ENCODE measurements at places on chromosomes 6 and 20.

DNA sequence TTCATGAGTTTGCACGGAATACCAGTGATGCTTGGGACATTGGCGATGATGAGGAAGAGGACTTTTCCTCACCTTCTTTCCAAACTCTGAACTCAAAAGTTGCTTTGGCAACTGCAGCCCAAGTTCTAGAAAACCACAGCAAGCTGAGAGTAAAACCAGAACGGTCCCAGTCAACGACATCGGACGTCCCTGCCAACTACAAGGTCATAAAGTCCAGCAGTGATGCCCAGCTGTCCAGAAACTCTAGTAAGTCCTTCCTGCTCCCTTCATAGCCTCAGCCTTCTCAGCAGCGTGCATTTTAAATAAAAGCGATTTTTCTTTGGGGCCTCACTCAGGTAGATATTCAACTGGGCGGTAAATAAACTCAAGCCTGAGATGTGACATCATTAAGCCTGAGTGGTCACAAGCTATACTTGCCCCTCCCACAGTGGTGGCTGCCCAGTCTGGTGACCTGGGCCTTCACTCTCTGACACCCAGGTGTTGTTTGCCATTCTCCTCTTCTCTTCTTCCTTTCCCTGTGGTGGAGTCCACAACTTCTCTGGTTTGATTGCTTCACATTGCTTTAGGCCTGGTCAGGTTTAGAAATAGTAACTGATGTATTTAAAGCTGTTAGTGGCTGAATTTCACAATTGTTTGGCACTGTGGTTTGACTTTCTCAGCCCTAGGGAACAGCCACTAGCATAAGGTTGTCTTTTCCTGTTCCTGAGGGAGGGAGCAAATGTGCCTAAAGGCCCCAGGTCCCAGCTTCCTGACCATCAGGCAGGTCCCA is 21.6 kb upstream of the TMEM217 start:
- peak; percentile 91 for DNase-seq

DNA sequence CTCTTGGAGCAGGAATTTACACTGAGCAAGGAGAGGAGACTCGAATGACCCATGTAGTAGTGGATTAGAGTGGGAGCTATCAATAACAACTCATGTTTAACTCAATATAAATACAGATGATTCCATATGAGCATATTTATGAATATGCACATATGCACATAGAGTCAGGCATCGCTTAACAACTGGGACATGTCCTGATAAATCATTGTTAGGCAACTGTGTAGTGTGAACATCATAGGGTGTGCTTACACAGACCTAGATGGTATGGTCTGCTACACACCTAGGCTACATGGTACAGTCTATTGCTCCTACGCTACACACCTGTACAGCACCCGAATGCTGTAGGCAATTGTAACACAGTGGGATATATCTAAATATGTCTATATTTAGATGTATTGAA is 75.9 kb upstream of the RALGAPA2 start:
- DNase-seq, result no peak

GRCh38 chr6:158805698-158806377 is 13.3 kb downstream of the EZR start:
- DNase-seq, result no peak

- peak; percentile 79 for DNase-seq
Measured at GRCh38 chr6:137734875-137735182, 132.2 kb upstream of the TNFAIP3 start.

DNA sequence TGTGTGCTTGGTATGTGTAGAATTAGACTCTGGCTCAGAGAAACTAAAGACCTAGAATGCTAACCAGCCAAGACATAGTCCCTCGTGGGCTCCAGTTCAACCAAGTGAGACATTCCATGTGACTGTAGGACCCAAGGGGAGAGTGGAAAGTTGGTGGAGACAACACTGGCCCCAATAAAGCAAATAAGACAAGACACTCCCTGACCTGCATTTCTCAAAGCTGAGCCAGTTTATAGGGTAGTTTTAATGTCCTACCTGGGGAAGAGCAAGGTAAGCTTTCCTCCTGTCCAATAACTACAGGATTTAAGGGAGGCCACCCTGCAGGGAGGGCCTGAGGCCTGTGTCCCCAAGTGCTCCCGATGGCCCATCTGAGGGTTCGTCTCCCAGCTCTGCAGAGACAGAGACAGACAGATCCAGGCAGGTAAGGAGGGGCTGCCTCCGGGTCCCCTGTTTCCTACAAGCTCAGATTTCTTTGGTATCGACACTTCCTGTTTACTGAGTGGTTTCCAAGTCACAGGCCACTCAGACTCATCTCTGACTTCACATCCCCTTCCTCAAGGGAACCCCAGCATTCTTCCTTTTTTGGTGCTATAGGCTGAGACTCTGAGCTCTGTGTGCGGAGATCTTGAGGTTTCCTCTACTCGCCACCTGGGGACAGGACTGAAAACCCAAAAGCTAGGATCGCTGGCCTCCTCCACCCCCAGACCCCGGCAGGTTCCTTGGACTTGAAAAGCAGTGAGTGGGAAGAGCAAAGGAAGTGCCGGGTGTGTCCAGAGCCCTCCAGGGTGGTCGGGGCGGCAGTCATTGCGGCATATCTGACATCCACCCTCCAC is 92.4 kb downstream of the PRND start:
- DNase-seq, result no peak

DNA sequence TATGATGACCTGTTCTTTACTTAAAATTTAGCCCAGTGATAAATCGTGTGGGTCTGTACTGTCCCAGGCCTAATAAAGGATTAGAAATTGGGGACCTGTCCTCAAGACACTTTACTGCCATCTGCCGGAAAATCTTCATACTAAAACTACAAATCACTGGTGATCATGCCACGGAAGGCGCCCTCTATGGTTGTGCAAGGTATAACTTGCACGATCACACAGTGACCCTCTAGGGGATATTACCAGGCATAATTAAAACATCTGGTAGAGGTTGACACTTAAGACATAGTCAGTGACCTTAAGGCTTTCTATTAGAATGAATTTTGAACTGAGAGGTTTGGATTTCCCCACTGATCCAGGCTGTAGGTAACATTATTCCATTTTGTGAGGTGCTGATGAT is 172.6 kb downstream of the BMP2 start:
- DNase-seq, result peak; percentile 22

GRCh38 chr20:41406353-41406752 is 39.7 kb upstream of the EMILIN3 start:
- no peak for DNase-seq

- no peak for DNase-seq
Measured at GRCh38 chr20:12057778-12058177, 140.1 kb downstream of the BTBD3 start.

DNA sequence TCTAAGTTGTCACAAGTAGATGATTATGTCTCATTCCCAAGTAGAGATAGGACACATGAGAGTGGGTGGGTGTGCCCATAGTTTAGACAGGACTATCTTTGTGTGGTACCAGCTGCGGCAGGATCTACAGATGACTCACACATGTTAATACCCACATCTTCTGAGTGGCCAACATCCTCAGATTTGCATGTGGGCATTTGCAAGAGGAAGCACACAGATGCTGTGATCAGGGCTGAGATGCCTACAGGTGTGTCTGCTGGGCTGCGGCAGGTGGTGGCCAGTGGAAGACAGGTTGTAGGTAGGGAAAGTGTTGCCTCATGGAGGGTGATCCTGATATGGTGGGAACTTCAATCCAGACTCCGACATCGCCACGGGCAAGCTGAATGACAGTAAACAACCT is 50.8 kb downstream of the UTRN start:
- no peak for DNase-seq

- DNase-seq, result no peak
Measured at GRCh38 chr6:72740135-72740534, 118.3 kb downstream of the KCNQ5 start.

- no peak for DNase-seq
Measured at GRCh38 chr6:79718509-79719247, 87.5 kb downstream of the SH3BGRL2 start.

DNA sequence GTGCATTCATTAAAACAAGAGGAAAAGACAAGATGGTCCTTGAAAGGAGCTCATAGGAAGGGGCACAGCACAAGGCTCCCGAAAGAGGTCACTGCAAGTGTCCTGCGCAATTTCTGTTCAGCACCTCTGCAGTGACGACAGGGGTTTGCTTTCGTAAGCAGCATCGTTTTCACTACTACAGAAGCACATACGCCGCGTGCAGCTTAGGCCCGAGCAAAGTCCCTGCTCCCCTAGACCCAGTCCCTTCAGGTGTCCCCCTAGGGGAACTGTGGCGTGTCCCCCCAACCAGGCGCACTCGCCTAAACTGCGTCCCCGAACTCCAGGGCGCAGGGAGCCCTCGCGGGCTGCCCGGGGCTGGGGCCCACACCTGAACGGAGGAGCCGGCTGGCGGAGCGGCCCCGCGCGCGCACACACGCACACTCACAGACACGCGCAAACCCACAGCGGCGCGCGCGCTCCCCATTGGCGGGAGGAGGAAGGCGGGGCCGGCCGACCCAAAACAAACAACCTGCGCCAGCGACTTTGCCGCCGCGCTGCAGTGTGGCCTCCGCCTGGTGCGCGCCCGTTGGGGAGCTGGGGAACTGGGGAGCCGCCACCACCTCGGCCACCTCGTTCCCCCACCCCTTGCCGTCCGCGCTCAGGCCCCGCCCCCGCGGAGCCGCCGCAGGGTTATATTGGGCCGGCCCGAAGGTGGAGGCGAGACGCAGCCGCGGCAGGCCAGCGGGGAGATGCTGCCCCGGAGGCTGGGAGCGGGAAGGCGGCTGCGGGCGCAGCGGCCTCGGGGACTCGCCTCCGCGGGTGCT is at the start of gene FOXQ1:
Gene FOXQ1, plus strand, starts transcription at position 699 of the 803 bp plus-strand sequence. CDS start 607 bp downstream, outside the sequence.
- peak; percentile 42 for DNase-seq

DNA sequence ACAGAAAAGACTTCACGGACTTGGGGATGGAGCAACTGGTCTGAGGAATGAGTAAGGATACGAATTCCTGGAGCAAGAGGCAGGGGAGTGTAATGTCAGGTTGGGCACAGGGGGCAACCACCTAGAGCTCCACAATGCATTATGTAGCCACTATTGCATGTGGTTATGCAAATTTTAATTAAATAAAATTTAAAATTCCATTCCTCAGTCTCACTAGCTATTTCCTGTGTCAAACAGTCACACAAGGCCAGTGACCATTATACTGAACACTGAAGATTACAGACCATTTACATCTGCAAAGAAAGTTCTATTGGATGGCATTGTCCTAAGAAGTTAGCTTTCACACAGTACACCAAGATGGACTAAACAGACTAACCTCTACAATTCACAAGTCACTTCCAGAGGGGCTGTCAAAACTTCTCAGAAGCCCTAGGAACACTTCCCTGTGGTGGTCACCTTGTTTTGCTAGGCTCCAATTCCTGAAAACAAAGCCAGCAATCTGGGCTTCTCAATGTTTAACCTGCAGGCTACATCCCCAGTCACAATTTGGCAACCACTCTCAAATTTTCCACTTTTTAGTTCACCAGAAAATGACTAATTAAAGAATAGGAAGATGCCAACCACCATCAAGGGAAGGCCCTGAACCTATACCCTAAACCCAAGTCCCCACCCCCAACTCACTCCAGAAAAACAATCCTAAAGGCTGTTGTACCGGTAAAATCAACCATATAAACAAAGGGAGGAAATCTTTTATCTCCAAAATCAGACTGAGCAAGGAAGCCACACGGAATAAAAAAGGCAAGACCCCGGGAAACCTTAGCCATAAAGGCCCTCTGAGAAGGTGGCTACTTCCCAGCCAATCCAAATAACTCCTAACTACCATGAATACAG is 34.2 kb upstream of the C20orf203 start:
- peak; percentile 21 for DNase-seq
